ENCODE measurements at places on chromosomes 16 and 17.

DNA sequence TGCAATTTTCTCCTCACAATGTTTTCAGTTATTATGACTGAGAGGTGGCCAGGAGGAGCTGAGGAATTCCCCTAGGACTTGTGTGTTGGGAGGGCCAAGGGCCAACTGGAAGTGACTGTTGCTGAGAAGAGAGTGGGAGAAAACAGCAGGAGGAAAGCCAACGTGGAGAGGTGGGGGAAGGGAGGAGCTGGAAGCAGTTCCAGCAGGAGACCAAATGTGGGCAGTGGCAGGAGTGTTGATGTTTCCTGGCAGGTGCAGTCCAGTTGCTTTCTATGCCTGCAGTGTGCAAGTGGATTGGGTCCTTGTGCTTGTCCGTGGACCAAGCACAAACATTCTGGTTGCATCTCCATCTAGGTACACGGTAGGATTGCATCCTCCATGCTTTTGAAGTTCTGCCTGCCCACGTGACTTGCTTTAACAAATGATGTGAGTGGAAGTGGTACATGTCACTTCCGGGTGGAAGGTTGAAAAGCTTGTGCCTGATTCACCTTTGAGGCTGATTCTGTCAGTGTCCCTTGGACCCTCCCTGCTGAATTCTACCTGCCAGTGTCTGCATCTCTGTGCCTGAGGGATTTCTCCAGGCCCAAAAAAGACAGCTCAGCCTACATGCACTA lies 54.7 kb upstream of the CRHR1 start:
- DNase-seq = no peak

GRCh38 chr17:58527306-58527705 lies 12.9 kb upstream of the MTMR4 start:
- peak; percentile 9 for DNase-seq

DNA sequence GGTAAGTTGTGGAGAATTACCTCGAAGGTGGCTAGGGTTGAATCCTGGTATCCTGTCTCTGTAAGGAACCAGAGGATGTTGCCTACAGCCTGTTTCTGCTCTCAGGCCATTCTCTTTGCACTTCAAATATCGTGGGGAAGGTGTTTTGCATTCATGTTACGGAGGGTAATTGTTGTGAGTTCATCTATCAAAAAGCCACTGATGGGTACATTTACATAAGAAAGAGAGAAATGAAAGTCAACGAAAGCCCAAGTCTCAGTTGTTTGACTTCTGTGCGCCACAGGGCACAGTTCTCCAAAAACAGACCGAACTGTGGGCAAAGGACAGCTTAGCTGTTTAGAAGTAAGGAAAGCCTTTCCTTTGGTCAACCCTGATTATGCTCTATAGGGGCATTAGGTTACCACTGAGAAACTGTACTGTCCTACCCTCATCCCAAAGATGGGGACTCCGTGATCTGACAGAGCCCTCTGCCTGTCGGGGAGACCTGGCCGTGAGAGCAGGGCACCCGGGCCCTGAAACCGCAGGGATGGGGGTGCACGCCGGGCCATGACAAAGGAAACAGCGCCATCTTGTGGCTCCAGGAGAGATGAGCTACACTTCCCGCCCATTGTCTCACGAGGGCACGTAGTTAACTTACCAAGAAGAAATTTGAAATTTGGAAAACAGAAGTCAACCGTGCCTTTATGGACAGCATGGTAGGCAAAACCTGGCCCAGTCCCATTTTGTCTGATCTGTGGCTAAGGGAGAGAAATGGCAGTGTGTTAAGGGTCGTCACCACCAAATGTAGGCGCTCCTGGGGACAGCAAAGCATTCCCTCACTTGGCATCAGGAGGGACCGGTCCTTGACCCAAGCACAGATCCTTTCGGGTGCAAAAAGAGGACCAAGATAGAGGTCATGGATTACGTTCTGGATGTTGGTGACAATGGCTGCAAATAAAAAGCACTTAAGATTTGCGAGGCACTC lies 74.5 kb upstream of the DYNLRB2 start:
- peak; percentile 73 for DNase-seq

- peak; percentile 92 for DNase-seq
These were observed at the start of gene SBK1 for GRCh38 chr16:28291651-28292626. SBK1 (plus strand) TSS chr16:28292525; CDS start chr16:28317392, 24,867 bp downstream.

- DNase-seq = no peak
These were observed 5.9 kb downstream of the COQ7 start for GRCh38 chr16:19073344-19073743.

- DNase-seq = peak; percentile 89
These were observed at the start of gene MYO18A for GRCh38 chr17:29180034-29180787. MYO18A (minus strand) TSS chr17:29180398; CDS start chr17:29166940, 13,458 bp downstream.

DNA sequence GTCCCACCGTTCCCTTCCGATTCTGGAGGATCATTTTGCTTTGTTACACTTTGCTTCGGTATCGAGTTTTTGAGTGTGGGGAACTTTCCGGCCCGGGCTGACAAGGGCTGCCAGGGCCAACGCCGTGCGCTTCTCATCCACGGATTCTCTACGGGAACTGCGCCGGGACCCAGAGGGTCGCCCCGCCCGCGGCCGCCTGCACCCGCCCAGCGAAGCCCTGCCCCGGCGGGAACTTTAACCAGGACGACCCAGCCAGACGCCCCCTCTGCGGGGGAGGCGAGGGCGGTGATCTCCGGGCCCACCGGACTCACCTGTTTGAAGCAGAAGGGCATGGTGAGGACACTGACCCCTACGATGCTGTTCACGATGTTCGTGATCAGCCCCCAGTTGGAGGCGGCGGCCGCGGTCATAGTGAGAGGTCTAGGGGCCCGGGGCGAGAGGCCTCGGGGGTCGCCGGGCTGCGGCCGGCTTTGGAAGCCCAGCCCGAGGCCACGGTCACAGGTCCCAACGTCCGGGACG lies 536 bp downstream of the SLC38A10 start:
- peak; percentile 36 for DNase-seq

GRCh38 chr17:2449486-2449885 lies 48.6 kb upstream of the MNT start:
- DNase-seq = no peak

DNA sequence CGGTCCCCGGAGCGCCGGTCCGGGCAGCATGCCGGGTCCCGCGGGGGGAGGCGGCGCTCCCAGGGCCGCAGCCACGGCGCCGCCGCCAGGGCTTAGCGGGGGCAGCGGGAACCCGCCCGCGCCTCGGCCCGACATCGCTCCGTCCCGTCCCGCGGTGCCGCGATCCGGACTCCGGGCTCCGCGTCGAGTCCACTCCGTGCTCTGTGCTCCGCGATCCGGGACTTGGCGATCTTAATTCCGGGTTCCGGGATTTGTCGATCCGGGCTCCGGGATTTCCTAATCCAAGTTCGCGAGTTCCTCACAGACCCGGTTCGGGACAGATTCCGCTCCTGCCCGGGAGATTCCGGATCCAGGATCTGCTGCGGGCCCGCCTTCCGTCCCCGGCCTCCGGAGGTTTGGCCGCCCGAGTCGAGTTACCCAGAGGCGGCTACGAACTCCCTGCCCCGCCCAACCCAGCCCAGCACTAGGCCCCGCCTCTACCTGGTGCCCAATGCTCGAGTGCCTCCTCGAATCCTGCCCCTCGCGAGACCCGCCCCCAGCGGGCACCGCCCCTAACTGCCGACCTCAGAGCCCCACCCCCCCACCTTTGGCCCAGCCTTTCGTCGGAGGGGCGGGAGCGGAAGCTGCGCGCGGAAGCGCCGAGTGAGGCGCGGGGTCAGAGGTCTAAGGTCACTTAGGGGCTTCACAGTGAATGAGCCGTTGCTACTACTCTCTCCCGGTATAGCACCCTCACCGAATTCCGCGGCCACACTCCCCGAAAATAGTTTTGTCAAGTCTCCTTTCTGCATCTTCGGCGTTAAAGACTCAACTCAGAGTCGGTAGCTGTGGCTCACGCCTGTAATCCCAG lies at the start of gene SMARCD2:
Gene SMARCD2, minus strand, starts transcription at position 146 of the 847 bp plus-strand sequence. Its CDS starts 11 bp downstream, at position 135.
- peak; percentile 94 for DNase-seq

- DNase-seq = peak; percentile 43
These were observed 16.7 kb downstream of the RFFL start for GRCh38 chr17:35046740-35047283.

- DNase-seq = no peak
These were observed 241.4 kb downstream of the KATNIP start for GRCh38 chr16:27791404-27791719.

Data from Calu3 (cell line).